ENCODE measurements at places on chromosomes 12 and 14.
A peak's percentile ranks its signal among the peaks of the same experiment; 100 is the strongest.

GRCh38 chr14:75301666-75302325 lies 23.2 kb downstream of the FOS start:
- no peak for DNase-seq
- no peak overlapping the region for H3K27ac ChIP-seq
- no peaks in the 10 kb centered on the region for H3K36me3 ChIP-seq
- H3K4me3 ChIP-seq = no peak overlapping the region

GRCh38 chr12:130706885-130707570 lies 9.1 kb downstream of the RIMBP2 start:
- no peak overlapping the region for H3K27ac ChIP-seq
- DNase-seq = no peak

GRCh38 chr14:90739318-90740068 lies 76.7 kb downstream of the TTC7B start:
- H3K27ac ChIP-seq = peak overlapping the region; percentile 43
- peaks cover 5% of the 10 kb centered on the region for H3K4me1 ChIP-seq
- H3K36me3 ChIP-seq = no peaks in the 10 kb centered on the region
- no peak overlapping the region for H3K4me3 ChIP-seq
- no peaks in the 10 kb centered on the region for H3K27me3 ChIP-seq

- peak; percentile 1 for DNase-seq
- H3K27me3 ChIP-seq = no peaks in the 10 kb centered on the region
- no peaks in the 10 kb centered on the region for H3K36me3 ChIP-seq
- H3K4me1 ChIP-seq = no peaks in the 10 kb centered on the region
- H3K27ac ChIP-seq = no peak overlapping the region
- no peak overlapping the region for H3K4me3 ChIP-seq
Measured at GRCh38 chr12:21296751-21297406, 37.8 kb downstream of the SLCO1A2 start.

DNA sequence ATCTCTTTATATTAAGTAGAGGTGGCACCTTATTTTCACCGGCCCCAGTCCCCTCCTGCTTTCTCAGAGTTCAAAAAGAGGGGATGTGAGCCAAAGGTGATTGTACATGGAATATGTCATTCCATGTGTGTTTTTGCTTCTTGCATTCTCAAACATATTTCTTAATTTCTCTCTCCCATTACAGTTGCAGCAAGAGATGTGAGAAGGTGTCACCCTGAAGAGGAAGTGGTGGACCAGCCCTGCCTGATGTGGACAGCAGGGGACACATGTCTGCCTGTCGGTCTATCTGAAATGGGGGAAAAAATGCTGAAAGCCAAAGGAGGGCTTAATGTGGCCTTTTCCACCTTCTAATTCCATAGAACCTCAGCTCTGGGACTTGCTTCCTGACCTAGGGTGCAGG lies 1.9 kb upstream of the FOXN3 start:
- H3K4me1 ChIP-seq = peaks cover 47% of the 10 kb centered on the region
- H3K4me3 ChIP-seq = no peak overlapping the region
- H3K36me3 ChIP-seq = no peaks in the 10 kb centered on the region

DNA sequence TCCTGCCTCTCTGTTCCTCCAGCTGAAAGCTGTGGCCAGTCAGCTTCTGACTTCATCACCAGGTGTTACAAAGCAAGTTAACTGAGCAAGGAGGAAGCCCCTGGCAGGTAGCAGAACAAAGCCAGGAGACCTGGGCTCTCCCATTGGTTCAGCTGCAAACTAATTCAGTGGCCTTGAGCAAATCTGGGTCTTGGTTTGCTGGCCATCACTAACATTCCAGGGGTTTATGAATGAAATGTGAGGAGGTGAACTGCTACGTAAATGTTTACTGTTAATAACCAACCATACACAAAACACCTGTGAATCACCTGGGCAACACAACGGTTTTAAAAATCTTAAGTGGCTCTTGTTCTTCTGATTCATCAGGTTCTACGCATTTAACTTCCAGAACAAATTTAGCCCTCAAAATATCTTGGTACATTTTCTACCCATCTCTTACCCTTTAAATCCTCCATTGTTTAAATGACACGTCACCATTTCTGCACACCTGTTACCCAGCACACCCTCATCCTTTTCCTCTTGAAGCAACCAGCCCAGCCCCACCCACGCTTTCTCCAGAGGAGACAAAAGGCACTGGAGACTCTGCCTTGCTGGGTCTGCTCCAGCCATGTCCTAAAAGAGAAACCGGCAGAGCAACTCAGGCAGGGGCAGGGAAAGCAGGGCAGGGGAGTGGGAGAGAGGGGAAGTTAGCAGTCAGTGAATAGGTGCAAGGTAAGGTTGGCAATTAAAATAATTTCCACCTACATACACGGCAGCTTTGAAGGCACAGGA lies 49.3 kb upstream of the TSPAN11 start:
- H3K27me3 ChIP-seq = no peaks in the 10 kb centered on the region
- no peaks in the 10 kb centered on the region for H3K36me3 ChIP-seq
- no peaks in the 10 kb centered on the region for H3K4me1 ChIP-seq
- DNase-seq = peak; percentile 78

DNA sequence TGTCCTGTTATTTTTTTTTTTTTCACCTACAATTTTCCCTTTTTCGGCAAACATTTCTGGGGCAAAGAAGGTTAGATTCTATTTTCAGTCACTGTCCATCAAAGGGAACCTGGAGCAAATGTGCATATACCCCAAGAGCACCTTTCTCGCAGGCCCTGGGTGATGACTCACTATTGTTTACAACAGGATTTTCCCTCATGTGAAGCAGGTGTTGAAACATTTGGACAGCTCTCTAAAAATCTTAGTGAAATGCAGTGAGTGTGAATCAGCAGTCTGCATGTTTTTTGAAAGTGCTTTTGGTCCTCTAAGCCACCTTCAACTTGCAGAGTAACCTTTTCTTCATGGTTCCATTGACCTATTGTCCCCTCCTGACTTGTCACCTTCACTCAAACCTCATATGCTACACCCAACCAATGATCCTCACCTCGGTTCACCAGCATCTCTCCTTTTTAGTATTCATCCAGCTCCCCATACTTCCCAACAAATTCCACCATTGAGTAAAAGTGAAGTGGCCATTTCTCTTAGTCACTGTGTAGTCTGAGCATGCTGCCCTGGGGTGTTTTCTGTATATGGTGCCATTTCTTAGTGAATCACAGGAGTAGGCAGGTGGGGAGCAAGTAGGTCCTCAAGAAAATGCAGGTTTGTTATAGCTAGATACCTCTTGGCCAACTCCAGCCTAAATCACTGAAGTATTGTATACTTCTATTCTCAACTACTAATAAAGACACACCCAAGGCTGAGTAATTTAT lies 260.2 kb downstream of the BMP4 start:
- H3K27me3 ChIP-seq = no peaks in the 10 kb centered on the region
- H3K27ac ChIP-seq = no peak overlapping the region
- no peaks in the 10 kb centered on the region for H3K4me1 ChIP-seq
- no peak for DNase-seq
- H3K4me3 ChIP-seq = no peak overlapping the region
- no peaks in the 10 kb centered on the region for H3K36me3 ChIP-seq

- H3K36me3 ChIP-seq = no peaks in the 10 kb centered on the region
- DNase-seq = no peak
- H3K4me1 ChIP-seq = no peaks in the 10 kb centered on the region
Measured at GRCh38 chr12:116282371-116283286, 5.1 kb upstream of the MED13L start.

DNA sequence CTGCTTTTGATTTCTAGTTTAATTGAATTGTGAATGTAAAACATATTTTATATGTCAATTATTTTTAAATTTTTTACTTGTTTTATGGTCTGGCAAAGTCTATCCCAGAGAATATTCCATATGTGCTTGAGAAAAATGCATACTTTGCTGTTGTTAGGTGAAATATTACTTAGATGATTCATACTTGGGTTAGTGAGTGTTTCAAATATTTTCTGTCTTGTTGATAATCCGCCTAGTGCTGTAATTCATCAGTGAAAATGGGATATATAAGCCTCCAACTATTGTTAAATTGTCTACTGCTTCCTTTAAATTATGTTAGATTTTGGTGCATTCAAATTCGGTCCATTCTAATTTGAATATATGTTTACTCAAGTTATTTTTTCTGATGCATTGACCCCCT lies 395.5 kb downstream of the LRFN5 start:
- H3K27me3 ChIP-seq = no peaks in the 10 kb centered on the region
- H3K4me3 ChIP-seq = no peak overlapping the region
- H3K4me1 ChIP-seq = no peaks in the 10 kb centered on the region

All from left lung (tissue), 14 donors.